K562 (cell line): ENCODE measurements at places on chromosomes 2 and 18. TPM values are rescaled to one million over a fixed set of nuclear protein-coding genes. Genes with fewer than 3 reads are reported as not detected.

- no peaks in the 10 kb centered on the region for H3K36me3 ChIP-seq
- no peak for DNase-seq
- 0 out of 2 replicates have a peak, but pooled peaks cover 4% of the 10 kb centered on the region for H3K27me3 ChIP-seq
- H3K27ac ChIP-seq: no peak overlapping the region
- no peak overlapping the region for H3K4me3 ChIP-seq
- no peaks in the 10 kb centered on the region for H3K4me1 ChIP-seq
These were observed 37.0 kb upstream of the LOXHD1 start for GRCh38 chr18:46693996-46694395.

GRCh38 chr18:62331581-62332356, 6.7 kb downstream of the TNFRSF11A start:
- H3K4me1 ChIP-seq: no peaks in the 10 kb centered on the region
- H3K36me3 ChIP-seq: no peaks in the 10 kb centered on the region
- H3K27me3 ChIP-seq: peaks cover 18% of the 10 kb centered on the region
- no peak for DNase-seq

The KCNG2 gene
- not detected in 2 replicates for total RNA-seq

GRCh38 chr2:33067598-33067997, 120.8 kb downstream of the LTBP1 start:
- no peak overlapping the region for H3K4me3 ChIP-seq
- DNase-seq: no peak
- H3K4me1 ChIP-seq: peaks cover 14% of the 10 kb centered on the region; the same call in 2 of the 3 replicates
- H3K27ac ChIP-seq: no peak overlapping the region

DNA sequence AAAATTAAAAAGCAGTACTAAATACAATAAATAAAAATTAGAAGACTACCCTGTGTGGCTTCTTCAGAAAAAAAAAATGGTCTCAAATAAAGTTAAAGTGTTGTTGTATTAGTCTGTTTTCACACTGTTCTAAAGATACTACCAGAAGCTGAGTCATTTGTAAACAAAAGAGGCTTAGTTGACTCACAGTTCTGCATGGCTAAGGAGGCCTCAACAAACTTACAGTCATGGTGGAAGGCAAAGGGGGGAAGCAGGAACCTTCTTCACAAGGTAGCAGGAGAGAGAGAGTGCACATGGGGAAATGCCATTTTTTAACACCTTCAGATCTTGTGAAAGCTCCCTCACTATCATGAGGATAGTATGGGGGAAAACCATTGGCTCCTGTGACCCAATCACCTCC, 612.8 kb downstream of the RNF144A start:
- H3K4me3 ChIP-seq: no peak overlapping the region
- no peak for DNase-seq
- no peak overlapping the region for H3K27ac ChIP-seq
- no peaks in the 10 kb centered on the region for H3K27me3 ChIP-seq

The PRKCE gene
- 0.58 and 1.0 TPM in 2 replicates for total RNA-seq

- no peak overlapping the region for H3K27ac ChIP-seq
- no peak overlapping the region for H3K4me3 ChIP-seq
- H3K36me3 ChIP-seq: peaks cover 47% of the 10 kb centered on the region; the same call in 2 of the 3 replicates
- no peak for DNase-seq
These were observed 11.8 kb downstream of the CHPF start for GRCh38 chr2:219531639-219532377.

The EN1 gene
- total RNA-seq: 2.0 and 2.5 TPM in 2 replicates

The RAB17 gene
- total RNA-seq: 0.13 and 0.16 TPM in 2 replicates
